ENCODE measurements at places on chromosomes 5 and 9.

DNA sequence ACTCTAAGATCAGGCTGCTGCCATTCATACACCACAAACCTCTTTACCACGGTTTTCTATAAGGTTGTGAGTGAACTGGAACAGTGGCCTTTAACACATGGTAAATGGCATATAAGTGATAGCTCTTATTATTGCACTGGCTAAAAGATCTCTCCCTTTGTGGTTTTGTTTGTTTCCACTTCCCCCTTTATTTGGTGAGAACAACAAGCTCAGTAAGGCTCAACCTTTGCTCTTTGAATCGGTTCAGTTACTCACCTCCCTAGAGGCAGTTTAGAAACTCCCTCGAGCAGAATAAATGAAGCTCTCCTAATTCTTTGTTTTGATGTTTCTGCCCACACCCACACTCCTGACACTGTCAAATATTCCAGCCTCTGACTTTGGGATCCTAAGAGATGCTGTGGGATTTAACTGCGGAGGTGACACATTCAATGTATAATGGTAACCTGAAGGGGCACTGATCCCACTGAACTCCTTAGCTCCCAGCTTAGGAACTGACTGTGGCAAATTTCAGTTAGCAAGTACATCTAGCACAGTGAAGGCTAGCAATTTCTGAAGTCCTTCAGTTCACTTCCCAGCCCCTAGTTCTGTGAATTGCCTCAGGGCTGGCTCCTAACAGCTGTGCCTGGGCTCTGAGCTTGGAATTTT lies 22.5 kb upstream of the RAD23B start:
- no peak for DNase-seq

DNA sequence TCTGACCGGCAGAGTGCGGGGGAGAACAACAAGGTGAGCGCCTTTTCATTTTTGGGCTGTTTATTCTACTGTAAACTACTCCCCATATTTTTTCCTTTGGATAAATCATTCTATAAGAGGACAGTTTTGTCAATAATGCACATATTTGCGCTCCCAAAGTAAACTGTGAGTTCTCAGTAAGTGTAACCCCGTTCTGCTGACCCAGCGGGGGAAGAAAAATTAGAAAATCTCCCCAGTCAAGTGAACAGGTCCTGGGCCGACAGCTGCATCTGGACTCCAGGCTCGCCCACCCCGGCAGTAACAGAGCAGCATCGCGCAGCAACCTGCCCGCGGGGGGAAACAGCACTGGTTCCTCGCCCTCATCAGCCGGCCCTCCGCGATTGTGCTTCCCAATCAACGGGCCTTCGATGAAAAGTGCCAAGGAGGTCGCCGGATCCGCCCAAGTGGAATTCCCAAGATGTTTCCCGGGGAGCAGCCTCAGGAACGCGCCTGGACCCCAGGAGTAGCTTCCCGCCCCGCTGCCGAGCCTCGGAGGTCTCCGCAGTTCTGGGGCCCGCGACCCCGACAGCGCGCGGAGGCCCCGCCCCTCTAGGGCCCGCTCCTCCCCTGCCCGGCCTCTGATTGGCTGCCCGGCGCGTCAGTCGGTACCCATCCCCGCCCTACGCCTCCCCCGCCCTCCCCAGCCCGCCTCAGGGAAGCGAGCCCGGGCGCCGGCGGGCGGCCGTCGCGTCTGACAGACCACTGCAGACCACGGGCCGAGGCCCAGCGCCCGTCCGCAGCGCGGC lies at the start of gene OTULINL:
Gene OTULINL, plus strand, starts transcription at position 687 of the 785 bp plus-strand sequence. CDS start 103 bp downstream, outside the sequence.
- peak; percentile 79 for DNase-seq

- DNase-seq = no peak
Measured at GRCh38 chr9:83633676-83634075, 10.7 kb downstream of the IDNK start.

DNA sequence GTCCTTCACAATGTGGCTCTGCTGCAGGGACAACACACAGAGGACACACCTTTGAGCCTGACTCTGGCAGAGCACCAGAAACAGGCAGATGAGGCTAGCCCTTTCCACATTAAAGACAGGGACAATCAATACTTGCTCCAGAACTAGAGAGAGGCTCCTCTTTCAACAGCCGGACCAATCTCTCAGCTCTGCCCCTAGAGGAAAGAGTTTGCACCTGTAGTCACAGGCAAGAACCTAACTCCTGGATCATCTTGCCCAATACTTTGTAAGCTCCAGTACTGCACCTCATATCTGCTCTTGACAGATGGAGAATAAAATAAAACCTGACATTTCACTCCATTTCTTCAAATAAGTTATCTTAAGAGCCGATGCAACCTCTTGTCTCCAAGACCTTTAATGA lies 52.1 kb downstream of the EPB41L4A start:
- DNase-seq = no peak

DNA sequence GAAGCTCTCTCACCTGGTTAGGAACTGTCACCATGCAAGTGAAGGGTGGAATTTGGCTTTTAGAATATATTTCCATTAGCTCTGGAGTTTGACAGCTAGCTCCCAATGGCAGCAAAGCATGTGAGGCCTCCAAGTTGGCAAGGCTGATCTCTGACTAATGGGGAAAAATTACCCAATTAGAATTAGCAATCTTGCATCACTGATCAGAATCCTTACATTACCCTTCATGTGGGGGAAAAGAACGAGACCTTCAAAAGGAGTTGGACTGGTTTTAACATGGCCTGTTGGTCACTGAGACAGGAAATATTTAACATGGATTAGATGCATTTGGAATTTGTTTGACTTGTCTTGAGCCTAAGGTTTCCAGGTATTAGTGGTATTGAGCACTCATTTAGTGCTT lies 192.3 kb upstream of the GDNF start:
- DNase-seq = no peak

DNA sequence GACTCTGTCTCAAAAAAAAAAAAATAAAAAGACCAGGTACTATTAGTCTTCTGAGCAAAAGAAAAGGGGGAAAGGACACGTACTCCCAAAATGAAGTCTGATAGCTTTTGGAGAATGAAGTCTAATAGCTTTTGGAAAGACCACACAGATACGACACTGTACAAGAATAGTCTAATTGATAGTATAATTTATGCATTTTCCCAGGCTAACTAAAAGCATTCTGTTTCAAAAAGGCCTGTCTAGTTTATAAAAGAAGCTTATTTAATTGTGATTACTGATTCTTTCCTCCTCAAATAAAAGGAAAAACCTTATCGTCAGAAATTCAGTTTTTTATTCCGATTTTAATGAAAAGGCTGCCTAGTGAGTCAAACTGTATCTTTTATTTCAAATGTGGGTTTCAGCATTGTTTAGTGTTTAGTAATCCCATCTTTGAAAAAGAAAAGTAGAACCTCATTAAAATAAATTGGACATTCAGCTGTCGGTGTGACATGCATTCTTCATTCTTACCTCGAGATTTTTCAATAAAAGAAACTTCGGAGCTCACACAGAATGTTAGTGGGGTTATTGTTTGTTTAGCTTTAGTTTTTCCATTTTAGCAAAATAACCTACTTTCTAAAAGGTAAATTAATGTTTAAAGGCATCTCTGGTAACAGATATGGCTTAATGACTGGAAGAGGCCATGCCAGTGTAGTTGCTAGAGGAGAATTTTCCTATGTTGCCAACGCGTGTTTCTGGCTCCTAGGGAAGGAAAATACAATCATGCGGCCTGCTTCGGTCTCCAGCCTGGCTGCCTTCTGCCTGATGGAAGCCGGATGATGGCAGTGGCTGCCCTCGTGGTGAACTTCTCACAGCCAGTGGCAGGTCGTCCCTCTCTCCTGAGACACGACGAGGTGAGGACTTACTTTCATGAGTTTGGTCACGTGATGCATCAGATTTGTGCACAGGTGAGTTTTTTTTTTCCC lies 70.0 kb downstream of the NLN start:
- no peak for DNase-seq

DNA sequence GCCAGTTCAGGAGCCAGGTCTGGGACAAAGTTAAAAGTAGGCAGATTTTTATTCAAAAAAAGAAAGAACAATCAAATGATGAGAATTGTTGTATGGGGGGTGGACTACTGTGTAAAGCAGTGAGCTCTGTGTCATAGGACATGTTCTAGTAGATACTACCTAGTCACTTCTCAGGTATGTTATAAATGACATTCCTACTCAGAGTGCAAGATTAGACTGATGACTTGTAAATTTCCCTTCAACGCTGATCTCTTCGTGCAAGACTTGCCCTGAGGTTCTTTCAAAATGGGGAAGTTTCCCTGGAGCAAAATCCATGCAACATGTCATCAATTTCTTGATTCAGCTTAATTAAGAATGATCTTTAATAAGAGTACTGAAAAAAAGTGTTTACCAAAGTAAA lies 175.1 kb downstream of the RORB start:
- no peak for DNase-seq

- no peak for DNase-seq
Measured at GRCh38 chr9:32580631-32581300, 7.8 kb upstream of the NDUFB6 start.

DNA sequence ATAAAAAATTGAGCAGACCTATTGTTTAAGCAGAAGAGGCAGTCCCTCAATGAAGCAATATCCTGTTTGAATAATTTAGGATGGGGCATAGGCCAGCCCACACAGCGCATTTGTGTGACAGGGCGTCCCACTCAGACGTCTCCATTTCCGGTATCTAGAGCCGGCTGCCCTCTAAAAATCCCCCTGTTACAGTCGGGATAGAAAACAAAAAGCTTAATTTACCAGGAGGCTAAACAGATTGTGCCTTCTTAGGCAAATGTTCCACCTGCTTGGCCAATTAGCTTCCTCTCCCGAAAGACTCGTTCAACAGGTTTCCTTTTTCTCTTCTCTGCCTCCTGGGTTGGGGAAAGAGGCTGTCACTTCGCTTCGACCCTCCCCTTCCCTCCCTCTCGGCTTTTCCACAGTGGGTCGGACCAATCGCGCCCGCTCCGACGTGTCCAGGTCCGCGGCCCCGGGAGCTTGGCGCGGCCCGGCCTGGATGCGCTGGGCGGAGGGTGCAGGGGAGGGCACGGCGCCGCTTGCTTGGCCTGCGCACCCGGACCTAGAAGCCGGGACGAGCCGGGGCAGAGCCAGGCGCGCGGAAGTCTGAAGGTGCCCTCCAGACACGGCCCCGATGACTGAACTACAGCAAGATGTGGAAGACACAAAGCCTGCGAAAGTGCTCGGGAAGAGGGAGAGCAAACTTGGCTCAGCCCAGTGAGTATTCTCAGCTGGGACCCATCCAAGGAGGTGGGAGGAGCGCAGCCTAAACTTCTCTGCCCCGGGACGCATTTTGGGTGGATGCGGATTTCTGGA lies at the start of gene GRAMD2B:
Gene GRAMD2B, plus strand, starts transcription at position 416 of the 795 bp plus-strand sequence. Its CDS starts 198 bp downstream, at position 614.
- DNase-seq = peak; percentile 69

GRCh38 chr9:123129423-123129822 lies 96.0 kb downstream of the GPR21 start:
- DNase-seq = no peak

- DNase-seq = no peak
Measured at GRCh38 chr5:122951658-122952057, 84.9 kb downstream of the PPIC start.

- DNase-seq = no peak
Measured at GRCh38 chr5:88662846-88663245, 220.1 kb downstream of the MEF2C start.

DNA sequence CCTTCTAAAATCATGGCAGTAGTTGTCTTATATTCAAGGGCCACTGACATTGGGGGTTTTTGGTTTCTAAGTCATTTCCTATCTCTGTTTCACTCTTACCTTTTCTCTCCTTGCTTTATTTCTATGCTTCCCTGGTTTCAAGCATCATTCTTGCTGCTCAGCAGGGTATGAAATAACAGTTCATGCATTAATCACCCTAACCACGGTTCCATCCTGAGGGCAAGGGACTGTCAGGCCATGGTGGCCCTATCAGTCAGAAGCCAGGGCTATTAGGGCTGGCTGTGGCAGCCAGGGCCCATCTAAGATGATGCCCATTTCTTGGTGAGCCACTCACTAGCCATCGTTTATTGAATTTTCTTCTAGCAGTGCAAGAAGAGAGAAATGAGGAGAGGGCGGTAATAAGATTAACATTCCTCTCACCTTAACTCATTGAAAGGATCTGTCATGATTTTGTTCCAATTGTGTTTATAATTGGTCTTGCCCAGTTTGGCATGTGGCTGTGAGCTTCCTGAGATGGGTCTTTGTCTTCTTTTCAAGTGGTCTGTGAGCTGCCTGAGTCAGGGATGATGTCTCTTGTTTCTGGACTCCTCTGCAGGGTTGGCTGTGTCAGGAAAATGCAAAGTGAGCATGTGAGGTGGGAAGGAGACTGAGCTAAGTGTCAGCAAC lies 45.2 kb downstream of the CYSTM1 start:
- DNase-seq = no peak

GRCh38 chr9:121582641-121583040 lies 68.8 kb upstream of the DAB2IP start:
- no peak for DNase-seq

All from DMS153 (cell line).